Diencephalon (tissue), 1 donor: ENCODE measurements at places on chromosomes 2 and 18. TPM values are rescaled to one million over a fixed set of nuclear protein-coding genes. Genes with fewer than 3 reads are reported as not detected.

The ARL4C gene
- total RNA-seq: 60.4 TPM

The CRYBA2 gene
- not detected for total RNA-seq

The EPHA4 gene
- 190 TPM for total RNA-seq

The RAB12 gene
- 110 TPM for total RNA-seq

The TSPYL6 gene
- total RNA-seq: 0.23 TPM

The HJURP gene
- 4.4 TPM for total RNA-seq
